Calu3 (cell line): ENCODE measurements at places on chromosomes 2 and 18. TPM values are rescaled to one million over a fixed set of nuclear protein-coding genes. Genes with fewer than 3 reads are reported as not detected.

DNA sequence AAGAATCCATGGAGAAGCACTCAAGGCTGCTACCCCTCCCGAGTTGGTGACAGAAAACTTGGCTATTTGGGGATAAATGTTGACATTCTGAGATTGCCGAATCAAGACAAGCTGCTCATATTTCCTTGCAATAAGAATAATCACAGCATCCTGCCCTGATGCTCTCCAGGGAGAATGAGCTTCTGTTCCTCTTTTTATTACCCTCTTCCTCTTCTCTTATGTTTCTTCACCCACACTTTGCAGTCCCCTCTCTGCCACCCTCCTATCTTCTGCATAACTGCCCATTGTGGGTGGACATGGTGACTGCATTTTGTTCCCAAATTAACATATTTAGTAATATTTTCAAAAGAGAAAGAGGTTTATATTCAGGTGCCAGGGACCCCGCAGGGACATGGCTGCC is 11.9 kb upstream of the MSGN1 start:
- no peaks in the 10 kb centered on the region for H3K36me3 ChIP-seq
- no peak for DNase-seq
- H3K4me3 ChIP-seq: no peak overlapping the region
- no peak overlapping the region for H3K27ac ChIP-seq
- H3K4me1 ChIP-seq: no peaks in the 10 kb centered on the region

TAF4B gene
- 8.3 and 9.6 TPM in 2 replicates for total RNA-seq

GRCh38 chr2:52639692-52640091 is 1127.9 kb upstream of the CHAC2 start:
- no peaks in the 10 kb centered on the region for H3K36me3 ChIP-seq
- H3K27me3 ChIP-seq: no peaks in the 10 kb centered on the region
- H3K4me1 ChIP-seq: no peaks in the 10 kb centered on the region
- H3K4me3 ChIP-seq: no peak overlapping the region
- DNase-seq: no peak

- no peaks in the 10 kb centered on the region for H3K36me3 ChIP-seq
- no peak overlapping the region for H3K4me3 ChIP-seq
- no peak overlapping the region for H3K27ac ChIP-seq
- H3K4me1 ChIP-seq: no peaks in the 10 kb centered on the region
- DNase-seq: no peak
These were observed 184.3 kb downstream of the RPIA start for GRCh38 chr2:88875736-88876135.

DNA sequence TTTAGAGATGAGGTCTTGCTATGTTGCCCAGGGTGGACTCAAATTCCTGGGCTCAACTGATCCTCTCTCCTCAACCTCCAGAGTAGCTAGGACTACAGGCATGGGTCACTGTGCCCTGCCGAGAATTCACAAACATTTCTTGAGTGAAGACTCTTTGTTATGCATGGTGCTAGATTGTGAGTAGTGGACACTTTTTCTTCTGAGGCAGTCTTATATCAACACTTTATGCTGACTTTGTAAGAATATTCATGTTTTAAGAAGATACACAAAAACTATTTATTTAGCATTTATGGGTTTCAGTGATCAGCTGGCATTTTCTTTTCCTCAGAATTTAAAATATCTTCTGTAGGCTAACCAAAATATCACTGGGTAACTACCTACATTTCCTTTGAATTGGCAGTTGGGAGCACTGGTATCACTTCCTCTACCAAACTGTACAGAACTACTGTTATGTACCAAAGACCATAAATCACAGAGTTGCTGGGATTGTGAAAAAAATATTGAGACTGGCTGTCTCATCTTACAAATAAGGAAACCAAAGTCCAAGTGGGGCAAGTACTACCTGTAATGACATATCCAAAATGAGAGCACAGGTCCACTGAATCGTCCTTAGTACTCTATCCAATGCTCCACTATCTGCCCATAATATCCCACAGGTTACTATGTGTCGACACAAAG is 34.0 kb downstream of the DOCK10 start:
- peaks cover 73% of the 10 kb centered on the region for H3K4me1 ChIP-seq
- no peak for DNase-seq
- H3K27me3 ChIP-seq: no peaks in the 10 kb centered on the region
- peak overlapping the region; percentile 81 for H3K27ac ChIP-seq

DNA sequence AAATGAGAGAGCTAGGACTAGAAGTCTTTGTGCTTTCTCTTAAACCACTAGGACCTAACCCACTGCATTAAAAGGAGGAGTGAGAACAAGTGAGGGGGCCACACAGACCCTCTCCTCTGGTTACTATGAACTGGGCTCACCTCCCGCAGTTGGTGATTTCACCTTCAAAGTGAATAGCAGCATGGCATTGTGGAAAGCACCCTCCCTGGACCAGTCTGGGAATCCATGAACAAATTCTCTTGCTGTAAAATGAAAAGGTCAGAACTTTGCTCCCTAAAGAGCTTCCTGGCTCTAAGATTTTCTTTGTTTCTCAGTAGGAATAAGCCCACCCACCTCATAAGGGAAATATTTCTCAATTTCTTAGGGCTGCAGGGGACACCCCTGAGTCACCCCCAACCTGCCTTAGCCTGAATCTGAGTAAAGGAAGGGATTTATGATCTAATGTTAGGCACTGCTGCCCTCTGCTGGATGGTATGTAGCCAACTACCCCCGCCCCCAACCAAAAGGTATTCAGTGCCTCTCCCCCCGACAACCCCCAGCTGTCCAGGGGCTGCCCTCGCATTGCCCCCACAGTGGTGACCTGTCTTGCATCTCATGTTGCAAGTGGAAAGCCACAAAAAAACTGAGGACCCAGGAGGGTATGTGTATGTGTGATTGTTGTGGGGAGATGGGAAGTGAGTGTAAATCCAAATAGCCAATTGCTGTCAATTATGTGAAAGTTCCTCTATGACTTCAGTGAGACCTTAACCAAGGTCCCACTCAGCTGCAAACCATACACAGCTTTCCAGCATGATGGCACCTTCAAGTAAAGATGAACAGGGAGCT is 230.9 kb upstream of the SLC14A2 start:
- no peaks in the 10 kb centered on the region for H3K36me3 ChIP-seq
- H3K4me1 ChIP-seq: no peaks in the 10 kb centered on the region
- DNase-seq: peak; percentile 71
- no peaks in the 10 kb centered on the region for H3K27me3 ChIP-seq

- DNase-seq: no peak
- no peaks in the 10 kb centered on the region for H3K36me3 ChIP-seq
- H3K4me3 ChIP-seq: no peak overlapping the region
- H3K4me1 ChIP-seq: peaks cover 4% of the 10 kb centered on the region
These were observed 26.4 kb downstream of the CHMP1B start for GRCh38 chr18:11877497-11878135.

SUCLG1 gene
- 72.3 and 78.9 TPM in 2 replicates for total RNA-seq

GRCh38 chr2:99420031-99420430 is 69.8 kb downstream of the REV1 start:
- H3K27me3 ChIP-seq: no peaks in the 10 kb centered on the region
- no peaks in the 10 kb centered on the region for H3K4me1 ChIP-seq
- no peak overlapping the region for H3K27ac ChIP-seq
- H3K4me3 ChIP-seq: no peak overlapping the region
- H3K36me3 ChIP-seq: peaks cover 13% of the 10 kb centered on the region
- DNase-seq: no peak

GRCh38 chr2:29455200-29455860 is 340.1 kb downstream of the CLIP4 start:
- H3K36me3 ChIP-seq: no peaks in the 10 kb centered on the region
- no peak for DNase-seq
- no peak overlapping the region for H3K4me3 ChIP-seq
- H3K27me3 ChIP-seq: peaks cover 92% of the 10 kb centered on the region

DNA sequence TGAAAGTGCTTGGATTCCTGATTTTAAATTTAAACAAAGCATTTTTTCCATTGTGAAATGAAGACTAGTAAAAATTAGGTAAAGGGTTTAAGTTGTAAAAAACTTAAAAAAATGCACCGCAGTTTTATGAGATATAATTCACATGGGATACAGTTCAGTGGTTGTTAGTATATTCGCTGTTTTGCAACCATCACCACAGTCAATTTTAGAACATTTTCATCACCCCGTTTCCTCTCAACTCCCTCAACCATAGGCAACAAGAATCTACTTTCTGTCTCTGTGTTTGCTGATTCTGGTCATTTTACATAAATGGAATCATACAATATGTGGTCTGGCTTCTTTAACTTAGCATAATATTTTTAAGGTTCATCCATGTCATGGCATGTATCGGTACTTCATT is 4.0 kb downstream of the DGKD start:
- H3K27me3 ChIP-seq: no peaks in the 10 kb centered on the region
- H3K36me3 ChIP-seq: peaks cover 24% of the 10 kb centered on the region
- H3K4me1 ChIP-seq: peaks cover 30% of the 10 kb centered on the region
- no peak for DNase-seq

- no peak for DNase-seq
- no peaks in the 10 kb centered on the region for H3K27me3 ChIP-seq
- H3K4me3 ChIP-seq: no peak overlapping the region
- no peak overlapping the region for H3K27ac ChIP-seq
These were observed 121.6 kb downstream of the ZRANB3 start for GRCh38 chr2:135409436-135409835.

EGR4 gene
- total RNA-seq: 0.68 and 0.81 TPM in 2 replicates

DNA sequence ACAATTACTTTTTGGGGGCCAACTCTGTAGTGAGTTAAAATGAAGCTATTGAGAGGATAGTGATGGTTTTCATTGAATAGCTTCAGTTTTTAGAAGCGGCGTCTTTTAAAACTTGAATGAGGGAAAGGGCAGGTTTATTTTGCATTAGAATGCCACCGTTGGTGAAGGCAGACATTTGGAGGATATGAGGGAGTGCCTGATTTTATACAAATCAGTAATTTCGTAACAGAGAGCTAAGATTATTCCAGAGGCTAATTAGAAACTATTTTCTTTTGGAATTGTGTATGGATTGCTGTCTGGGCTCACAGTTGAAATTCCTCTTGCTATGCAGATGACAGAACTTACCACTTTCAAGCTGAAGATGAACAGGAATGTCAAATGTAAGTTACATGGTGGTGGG is 67.6 kb downstream of the ITGB1BP1 start:
- H3K4me3 ChIP-seq: no peak overlapping the region
- no peaks in the 10 kb centered on the region for H3K27me3 ChIP-seq
- no peak overlapping the region for H3K27ac ChIP-seq

LINC00305 gene
- not detected in 2 replicates for total RNA-seq

- H3K36me3 ChIP-seq: no peaks in the 10 kb centered on the region
- no peaks in the 10 kb centered on the region for H3K4me1 ChIP-seq
- H3K27me3 ChIP-seq: peaks cover 78% of the 10 kb centered on the region
- no peak for DNase-seq
These were observed 26.3 kb downstream of the CNGA3 start for GRCh38 chr2:98372579-98372978.

DNA sequence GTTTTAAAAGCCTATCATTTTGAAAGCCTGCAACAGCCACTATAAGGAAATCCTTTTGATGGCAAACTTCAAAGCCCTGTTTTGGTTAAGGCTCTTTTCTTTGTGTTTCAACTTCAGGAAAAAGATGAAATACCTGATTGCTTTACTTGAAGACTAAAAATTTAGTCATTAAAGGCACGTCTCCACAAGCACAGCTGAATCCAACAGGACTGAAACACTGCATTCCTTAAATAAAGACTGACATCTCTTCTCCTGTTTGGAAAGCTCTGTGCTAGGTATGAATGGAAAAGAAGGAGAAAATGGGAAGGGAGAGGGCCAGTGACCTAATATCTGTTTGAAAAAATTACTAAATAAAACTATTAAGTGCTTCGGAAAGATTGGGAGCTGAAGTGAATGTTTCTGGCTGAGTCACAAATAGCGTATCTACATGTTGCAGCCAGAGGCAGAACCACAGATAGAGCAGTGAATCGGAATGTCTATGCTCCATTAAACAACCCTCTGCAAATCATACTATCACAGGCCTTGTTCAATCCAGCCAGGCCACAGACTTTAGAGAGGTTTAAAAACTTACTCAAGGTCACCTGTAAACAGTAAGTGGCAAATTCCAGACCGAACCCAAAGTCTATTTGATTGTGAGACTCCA is 21.1 kb upstream of the RALBP1 start:
- no peaks in the 10 kb centered on the region for H3K27me3 ChIP-seq
- DNase-seq: no peak
- no peak overlapping the region for H3K4me3 ChIP-seq
- no peaks in the 10 kb centered on the region for H3K36me3 ChIP-seq
- no peak overlapping the region for H3K27ac ChIP-seq
